ENCODE measurements at places on chromosomes 3 and 15. TPM values are rescaled to one million over a fixed set of nuclear protein-coding genes. Genes with fewer than 3 reads are reported as not detected.
A peak's percentile ranks its signal among the peaks of the same experiment; 100 is the strongest.

DNA sequence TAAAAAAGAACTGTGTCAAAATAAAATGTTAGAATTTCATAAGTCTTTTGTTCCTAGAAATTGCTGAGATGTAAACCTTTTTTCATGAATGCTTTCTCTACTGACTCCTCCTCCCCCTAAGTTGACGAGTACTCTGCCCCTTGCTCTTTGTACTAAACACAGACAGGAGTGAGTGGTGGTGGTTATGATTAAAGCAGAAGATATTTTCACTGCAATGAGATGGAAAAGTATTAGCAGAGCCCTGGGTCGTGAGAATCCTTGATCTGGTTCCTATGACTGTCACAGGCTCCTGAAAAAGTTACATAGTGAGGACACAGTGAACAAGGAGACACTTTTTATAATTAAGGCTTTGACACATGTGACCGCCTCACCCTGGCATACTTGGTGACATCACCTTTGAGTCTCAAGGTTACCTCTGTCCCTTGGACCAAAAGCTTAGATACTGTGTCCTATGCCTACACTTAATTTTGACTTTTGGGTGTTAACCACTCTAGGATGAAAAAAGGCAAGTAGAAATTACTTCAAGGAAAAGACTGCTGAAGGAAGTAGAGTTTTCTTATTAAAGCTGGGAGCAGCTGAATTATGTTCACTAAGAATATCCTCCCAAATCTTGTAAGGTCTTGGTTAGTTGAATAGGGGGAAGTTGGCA is 130.4 kb upstream of the LYSMD4 start:
- H3K36me3 ChIP-seq = no peaks in the 10 kb centered on the region
- H3K4me1 ChIP-seq = peaks cover 13% of the 10 kb centered on the region
- no peak overlapping the region for H3K4me3 ChIP-seq
- H3K27me3 ChIP-seq = no peaks in the 10 kb centered on the region
- no peak overlapping the region for H3K27ac ChIP-seq

DNA sequence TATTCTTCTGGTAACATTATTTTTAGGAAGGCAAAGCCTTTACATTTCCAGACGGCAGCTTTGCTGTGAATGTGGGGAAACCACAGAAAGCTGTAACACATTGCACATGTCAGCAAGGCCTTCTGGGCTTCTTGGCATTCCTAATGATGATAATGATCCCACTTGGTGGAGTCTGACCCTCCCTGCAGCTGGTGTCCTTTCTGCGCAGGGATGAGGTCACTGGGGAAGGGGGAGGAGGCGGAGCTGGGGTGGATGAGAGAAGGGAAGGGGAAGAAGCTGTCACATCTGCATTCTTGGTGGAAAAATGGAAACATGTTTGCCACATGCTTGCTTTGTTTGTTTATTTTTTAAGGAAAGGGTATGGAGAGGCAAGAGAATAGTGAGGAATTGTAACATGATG is 68.6 kb downstream of the FILIP1L start:
- no peaks in the 10 kb centered on the region for H3K36me3 ChIP-seq
- DNase-seq = no peak
- no peak overlapping the region for H3K27ac ChIP-seq
- H3K27me3 ChIP-seq = no peaks in the 10 kb centered on the region
- H3K4me1 ChIP-seq = peaks cover 44% of the 10 kb centered on the region

GHSR gene
- total RNA-seq = not detected

- no peak for DNase-seq
- no peaks in the 10 kb centered on the region for H3K36me3 ChIP-seq
- H3K27me3 ChIP-seq = no peaks in the 10 kb centered on the region
- peaks cover 20% of the 10 kb centered on the region for H3K4me1 ChIP-seq
- H3K27ac ChIP-seq = no peak overlapping the region
Observed at GRCh38 chr3:110767156-110767555, 304.5 kb upstream of the NECTIN3 start.

RFTN1 gene
- total RNA-seq = not detected

- peaks cover 29% of the 10 kb centered on the region for H3K4me1 ChIP-seq
- no peak overlapping the region for H3K4me3 ChIP-seq
- no peak overlapping the region for H3K27ac ChIP-seq
Observed at GRCh38 chr3:45623846-45624245, 29.3 kb downstream of the LIMD1 start.

DNA sequence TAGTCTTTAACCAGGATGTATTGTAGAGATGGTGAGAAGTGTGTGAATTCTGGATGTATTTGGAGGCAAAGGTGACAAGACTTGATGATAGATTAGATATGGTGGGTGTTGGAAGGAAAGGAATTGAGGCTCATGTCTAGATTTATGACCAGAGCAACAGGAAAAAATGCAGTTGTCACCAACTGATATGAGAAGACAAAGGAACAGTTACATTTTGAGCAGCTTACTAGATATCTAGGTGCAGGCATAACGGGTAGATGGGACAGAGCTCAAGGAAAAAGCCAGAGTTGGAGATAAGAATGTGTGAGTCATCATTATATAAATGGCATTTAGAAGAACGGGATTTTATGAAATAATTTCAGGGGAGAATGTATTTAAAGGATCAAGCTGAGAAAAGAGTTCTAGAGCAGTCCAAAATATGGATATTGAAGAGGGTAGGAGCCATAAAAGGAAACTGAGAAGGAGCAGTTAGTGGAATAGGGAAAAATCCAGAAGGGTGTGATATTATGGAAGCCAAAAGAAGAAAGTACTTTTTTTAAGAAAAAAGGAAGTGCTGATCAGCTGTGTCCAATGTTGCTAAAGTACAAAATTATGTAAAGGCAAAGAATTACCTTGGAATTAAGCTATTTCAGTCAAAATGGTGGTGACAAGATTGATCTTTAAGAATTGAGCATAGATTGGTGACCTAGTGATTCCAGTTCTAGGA is 262.5 kb downstream of the CGGBP1 start:
- H3K27ac ChIP-seq = no peak overlapping the region
- H3K36me3 ChIP-seq = no peaks in the 10 kb centered on the region
- DNase-seq = no peak
- 0 out of 2 replicates have a peak, but pooled peaks cover 2% of the 10 kb centered on the region for H3K27me3 ChIP-seq
- 0 out of 2 replicates have a peak, but pooled peaks cover 13% of the 10 kb centered on the region for H3K4me1 ChIP-seq

GRCh38 chr3:133754455-133754854 is 8.3 kb downstream of the TF start:
- H3K27me3 ChIP-seq = no peaks in the 10 kb centered on the region
- peaks cover 54% of the 10 kb centered on the region for H3K36me3 ChIP-seq
- H3K4me1 ChIP-seq = peaks cover 61% of the 10 kb centered on the region
- H3K4me3 ChIP-seq = no peak overlapping the region

GRCh38 chr15:42800731-42801474 is 64.0 kb upstream of the CDAN1 start:
- peak; percentile 12 for DNase-seq
- H3K27me3 ChIP-seq = no peaks in the 10 kb centered on the region
- no peak overlapping the region for H3K27ac ChIP-seq
- no peaks in the 10 kb centered on the region for H3K36me3 ChIP-seq

DNA sequence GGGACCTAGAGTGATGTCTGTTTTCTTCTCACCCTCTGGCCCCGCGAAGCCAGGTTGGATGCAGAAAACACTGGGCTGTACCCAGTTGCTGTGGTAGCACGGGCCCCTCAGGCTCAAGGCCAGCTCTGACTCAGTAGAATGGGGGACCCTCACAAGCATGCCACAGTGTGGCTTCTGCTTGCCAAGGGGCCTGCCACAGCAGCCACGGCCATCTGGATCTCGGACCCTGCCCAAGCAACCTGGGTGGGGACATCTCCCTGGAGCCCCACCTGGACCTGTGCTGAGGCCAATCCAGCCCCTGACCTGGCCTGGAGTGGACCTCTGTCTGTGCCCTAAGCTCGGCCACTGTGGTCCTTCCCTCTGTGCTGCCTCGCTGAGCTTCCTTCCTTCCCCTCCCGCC is 59.0 kb downstream of the MGLL start:
- no peak overlapping the region for H3K4me3 ChIP-seq
- H3K36me3 ChIP-seq = no peaks in the 10 kb centered on the region
- peaks cover 32% of the 10 kb centered on the region for H3K27me3 ChIP-seq
- no peak overlapping the region for H3K27ac ChIP-seq
- peaks cover 12% of the 10 kb centered on the region for H3K4me1 ChIP-seq
- no peak for DNase-seq

SLCO2A1 gene
- not detected for total RNA-seq

DNA sequence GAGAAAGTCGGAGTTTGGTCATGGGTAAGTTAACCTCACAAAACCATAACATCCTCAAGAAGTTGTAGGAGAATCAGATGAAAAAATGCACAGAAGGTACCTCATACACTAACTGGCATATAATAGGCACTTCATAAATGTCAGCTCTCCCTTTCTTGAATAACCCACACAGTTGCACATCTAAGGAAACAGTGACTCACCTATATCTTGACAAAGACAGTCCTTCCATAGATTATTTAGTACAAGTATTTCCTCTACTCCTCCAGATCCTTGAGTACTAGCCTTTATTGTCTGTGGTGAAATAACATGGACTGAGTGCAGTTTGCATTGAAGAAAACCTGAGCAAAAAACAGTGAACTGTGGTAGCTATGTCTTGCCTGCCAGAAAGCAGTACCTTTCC is 46.6 kb downstream of the MAGI1 start:
- DNase-seq = no peak
- H3K36me3 ChIP-seq = peaks cover 2% of the 10 kb centered on the region
- no peak overlapping the region for H3K4me3 ChIP-seq
- H3K27me3 ChIP-seq = no peaks in the 10 kb centered on the region
- H3K4me1 ChIP-seq = no peaks in the 10 kb centered on the region

GRCh38 chr15:71434774-71435173 is 319.5 kb downstream of the THSD4 start:
- H3K27me3 ChIP-seq = no peaks in the 10 kb centered on the region
- no peaks in the 10 kb centered on the region for H3K4me1 ChIP-seq
- no peak overlapping the region for H3K4me3 ChIP-seq
- no peak overlapping the region for H3K27ac ChIP-seq

- H3K36me3 ChIP-seq = no peaks in the 10 kb centered on the region
- no peak overlapping the region for H3K27ac ChIP-seq
- H3K4me1 ChIP-seq = peaks cover 20% of the 10 kb centered on the region
- H3K27me3 ChIP-seq = no peaks in the 10 kb centered on the region
Observed at GRCh38 chr3:125078951-125079674, 23.3 kb upstream of the HEG1 start.

- 0 out of 3 replicates have a peak, but pooled peaks cover 3% of the 10 kb centered on the region for H3K36me3 ChIP-seq
- H3K4me1 ChIP-seq = no peaks in the 10 kb centered on the region
- DNase-seq = no peak
- H3K4me3 ChIP-seq = no peak overlapping the region
- no peak overlapping the region for H3K27ac ChIP-seq
Observed at GRCh38 chr3:122533480-122533879, 18.7 kb upstream of the KPNA1 start.

- no peaks in the 10 kb centered on the region for H3K27me3 ChIP-seq
- H3K27ac ChIP-seq = no peak overlapping the region
- DNase-seq = no peak
Observed at GRCh38 chr3:116166121-116166520, 279.2 kb downstream of the LSAMP start.

DNA sequence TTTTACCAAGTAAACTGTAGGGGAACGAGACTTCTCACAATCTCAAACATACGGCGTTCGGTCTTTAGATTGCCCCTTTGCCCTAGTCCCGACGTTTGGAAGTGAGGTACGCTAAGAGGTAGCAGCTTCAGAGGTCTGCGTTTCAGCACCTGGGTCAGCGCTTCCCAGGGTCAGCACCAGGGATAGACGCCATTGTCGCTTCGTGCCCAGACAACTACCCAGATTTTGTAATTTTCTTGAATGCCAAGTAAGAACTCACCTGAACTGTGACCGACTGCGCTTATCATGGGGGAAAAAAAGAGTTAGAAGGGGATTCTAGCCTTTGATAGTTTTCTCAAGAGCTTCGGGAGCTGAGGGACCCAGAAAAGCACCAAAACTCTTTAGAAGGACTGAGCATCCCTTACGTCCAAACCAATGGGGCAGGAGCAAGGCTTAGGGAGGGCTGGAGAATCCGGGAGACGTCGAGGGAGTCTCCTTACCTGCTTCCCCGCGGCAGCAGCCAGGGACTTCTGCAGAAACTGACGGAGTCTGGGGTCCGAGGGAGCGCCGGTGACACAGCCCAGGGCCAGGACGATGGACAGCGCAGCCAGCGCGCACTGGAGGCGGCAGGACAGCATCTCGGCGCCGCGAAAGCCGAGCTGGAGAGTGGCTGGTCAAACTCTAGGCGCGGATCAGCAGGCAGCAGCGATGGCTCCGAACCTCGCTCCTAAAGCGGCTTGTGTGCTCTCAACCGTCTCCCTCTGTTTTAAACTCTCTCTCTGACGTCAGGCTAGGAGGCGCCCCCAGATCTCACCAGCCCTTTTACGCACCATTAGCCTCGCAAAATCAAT is at the start of gene SST:
SST (minus strand) TSS at position 720 of the 830 bp plus-strand sequence; CDS start at position 617, 103 bp downstream.
- H3K4me1 ChIP-seq = no peaks in the 10 kb centered on the region
- H3K27me3 ChIP-seq = no peaks in the 10 kb centered on the region
- H3K4me3 ChIP-seq = no peak within 1 kb of the TSS
- peak; percentile 16 for DNase-seq
- no peak within 1 kb of the TSS for H3K27ac ChIP-seq

DNA sequence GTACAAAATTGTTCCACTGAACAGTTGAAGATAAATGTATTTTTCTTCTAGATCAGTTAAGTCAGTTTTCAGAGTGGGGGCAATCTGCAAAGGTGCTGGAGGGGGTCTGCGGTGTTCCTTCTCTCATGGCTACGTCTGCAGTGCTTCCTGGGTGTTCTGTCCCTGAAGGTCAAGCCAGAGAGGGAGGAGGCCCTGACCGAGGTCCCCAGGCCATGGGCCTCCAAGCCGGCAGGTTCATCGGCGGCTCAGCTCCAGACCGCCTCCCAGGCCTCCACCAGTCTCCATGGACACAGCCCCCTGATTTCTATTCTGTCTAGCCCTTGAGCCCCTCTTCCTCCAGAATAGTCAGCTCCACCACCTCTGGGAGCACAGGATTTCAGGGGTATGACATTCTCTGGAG is 28.5 kb upstream of the TSEN2 start:
- H3K36me3 ChIP-seq = no peaks in the 10 kb centered on the region
- no peak for DNase-seq
- H3K27ac ChIP-seq = no peak overlapping the region
- no peak overlapping the region for H3K4me3 ChIP-seq
- H3K27me3 ChIP-seq = no peaks in the 10 kb centered on the region

CD86 gene
- not detected for total RNA-seq
